ENCODE measurements at places on chromosomes 2 and 18.

DNA sequence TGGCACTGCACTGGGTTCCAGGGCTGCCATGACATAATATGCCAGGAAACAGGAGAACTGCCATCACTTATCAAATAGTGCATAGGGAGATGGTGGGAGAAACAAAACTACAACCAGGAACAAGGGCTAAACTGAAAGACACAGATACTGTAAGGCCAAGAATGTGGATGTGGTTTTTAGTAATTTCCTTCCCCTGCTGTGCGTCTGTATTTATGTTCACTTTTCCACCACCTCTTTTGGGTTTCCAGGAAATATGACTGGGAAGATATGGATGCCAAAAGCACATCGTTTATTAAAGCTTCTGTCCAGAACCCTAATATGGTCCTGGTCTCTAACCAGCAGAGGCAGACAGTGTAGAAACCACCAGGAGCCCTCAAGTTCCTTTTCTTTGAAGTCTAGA lies 759.7 kb upstream of the FANCL start:
- H3K4me1 ChIP-seq, result no peaks in the 10 kb centered on the region
- no peak overlapping the region for H3K4me3 ChIP-seq
- H3K27me3 ChIP-seq, result no peaks in the 10 kb centered on the region
- DNase-seq, result no peak

GRCh38 chr2:217996361-217996760 lies 6.4 kb downstream of the TNS1 start:
- no peak overlapping the region for H3K27ac ChIP-seq
- peaks cover 3% of the 10 kb centered on the region for H3K4me1 ChIP-seq
- DNase-seq, result no peak
- H3K36me3 ChIP-seq, result no peaks in the 10 kb centered on the region
- H3K4me3 ChIP-seq, result no peak overlapping the region

- no peaks in the 10 kb centered on the region for H3K27me3 ChIP-seq
- no peaks in the 10 kb centered on the region for H3K36me3 ChIP-seq
- DNase-seq, result no peak
- no peak overlapping the region for H3K27ac ChIP-seq
- H3K4me1 ChIP-seq, result no peaks in the 10 kb centered on the region
Observed at GRCh38 chr2:40281021-40281940, 170.6 kb downstream of the SLC8A1 start.

DNA sequence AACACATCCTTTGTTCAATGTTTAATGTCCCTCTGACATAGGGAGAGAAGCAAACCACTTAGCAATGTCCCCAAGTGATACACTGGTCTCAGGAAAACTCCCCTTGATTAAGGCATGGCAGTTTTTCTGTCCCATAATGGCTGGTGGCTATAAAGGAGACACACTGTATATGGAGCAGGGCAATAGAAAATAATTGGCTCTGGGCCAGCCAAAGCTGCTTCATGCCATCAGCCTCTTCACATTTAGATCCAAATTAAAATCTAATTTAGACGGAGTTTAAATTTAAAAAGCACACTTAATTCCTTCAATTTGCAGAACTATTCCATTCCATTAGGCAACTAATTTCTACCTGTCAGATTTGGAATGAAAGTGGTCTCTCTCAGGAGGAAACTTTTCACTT lies 638.1 kb downstream of the DSC3 start:
- no peak overlapping the region for H3K27ac ChIP-seq
- H3K27me3 ChIP-seq, result no peaks in the 10 kb centered on the region
- no peak overlapping the region for H3K4me3 ChIP-seq
- no peak for DNase-seq
- no peaks in the 10 kb centered on the region for H3K36me3 ChIP-seq

DNA sequence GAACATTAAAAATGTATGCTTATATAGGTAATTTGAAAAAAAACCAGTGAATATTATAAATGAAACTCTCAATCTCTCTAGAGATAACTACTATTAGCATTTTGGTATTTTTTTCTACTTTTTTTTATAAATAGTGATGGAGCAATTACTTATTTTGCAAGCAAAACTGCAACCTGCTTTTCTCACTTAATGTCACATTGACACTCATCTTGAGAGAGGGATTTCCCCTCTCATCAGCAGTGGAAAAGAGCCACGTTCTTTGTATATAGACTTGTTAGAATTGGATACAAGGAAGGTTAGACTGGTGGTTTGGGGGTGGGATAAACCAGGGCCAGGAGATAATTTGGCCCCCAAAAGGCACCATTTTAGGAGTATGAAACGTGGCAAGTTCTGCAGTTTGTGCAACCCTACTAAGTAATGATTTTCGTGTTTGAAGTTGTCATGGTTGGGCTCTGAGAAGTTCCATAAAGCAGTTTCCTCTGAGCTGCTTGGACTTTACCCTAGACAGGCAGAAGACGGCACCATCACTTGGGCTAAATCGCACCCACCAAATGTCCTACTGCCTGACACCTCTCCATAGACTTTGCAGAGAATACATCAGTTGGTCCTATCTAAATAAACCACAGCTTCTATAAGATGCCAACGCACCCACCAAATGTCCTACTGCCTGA lies 194.0 kb downstream of the ACTR3 start:
- no peak overlapping the region for H3K4me3 ChIP-seq
- no peak for DNase-seq
- H3K27ac ChIP-seq, result no peak overlapping the region
- H3K27me3 ChIP-seq, result no peaks in the 10 kb centered on the region

DNA sequence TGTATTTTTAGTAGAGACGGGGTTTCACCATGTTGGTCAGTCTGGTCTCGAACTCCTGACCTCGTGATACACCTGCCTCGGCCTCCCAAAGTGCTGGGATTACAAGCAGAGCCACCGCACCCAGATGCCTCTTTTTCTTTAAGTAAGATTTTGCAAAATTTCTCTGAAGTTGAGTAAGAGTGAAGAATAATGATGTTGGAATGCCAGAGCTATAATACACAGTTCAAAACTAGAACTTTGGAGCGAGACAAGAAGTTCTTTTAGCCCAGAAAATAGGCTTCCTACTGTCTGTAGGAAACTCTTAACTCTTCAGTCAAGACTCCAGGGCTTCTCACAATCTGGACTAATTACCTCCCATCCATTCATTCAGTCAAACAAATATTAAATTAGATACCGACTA lies 51.4 kb downstream of the MARCHF4 start:
- peaks cover 14% of the 10 kb centered on the region for H3K4me1 ChIP-seq

DNA sequence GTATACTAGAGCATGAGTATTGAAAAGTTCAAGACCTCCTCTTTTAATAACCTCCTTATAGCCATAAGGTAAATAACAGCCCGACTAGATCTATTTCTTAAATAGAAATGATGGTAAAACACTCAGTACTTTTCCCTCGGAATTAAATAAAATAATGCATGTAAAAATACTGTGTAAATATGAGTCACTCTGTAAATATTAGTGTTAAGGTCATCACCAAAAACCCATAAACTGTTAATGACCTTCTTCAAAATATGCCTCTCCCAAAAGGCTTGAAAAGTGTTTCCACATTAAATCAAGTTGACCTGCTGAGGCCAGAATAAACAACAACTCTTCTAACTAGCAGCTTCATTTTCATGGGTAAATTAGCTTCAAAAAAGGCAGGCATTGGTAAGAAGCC lies 25.3 kb upstream of the BZW1 start:
- H3K27ac ChIP-seq, result no peak overlapping the region
- no peak overlapping the region for H3K4me3 ChIP-seq

- no peak overlapping the region for H3K27ac ChIP-seq
- DNase-seq, result peak; percentile 46
- H3K4me1 ChIP-seq, result no peaks in the 10 kb centered on the region
- no peaks in the 10 kb centered on the region for H3K27me3 ChIP-seq
- no peak overlapping the region for H3K4me3 ChIP-seq
Observed at GRCh38 chr2:240840435-240841060, 20.5 kb upstream of the KIF1A start.

- H3K4me3 ChIP-seq, result no peak overlapping the region
- DNase-seq, result peak; percentile 78
- no peaks in the 10 kb centered on the region for H3K36me3 ChIP-seq
- H3K27ac ChIP-seq, result peak overlapping the region; percentile 83
- H3K27me3 ChIP-seq, result no peaks in the 10 kb centered on the region
- peaks cover 33% of the 10 kb centered on the region for H3K4me1 ChIP-seq
Observed at GRCh38 chr2:231612109-231612455, 19.4 kb downstream of the TEX44 start.

All from H1 (cell line).